ENCODE measurements at places on chromosomes 4 and X. TPM values are rescaled to one million over a fixed set of nuclear protein-coding genes. Genes with fewer than 3 reads are reported as not detected.

- H3K27ac ChIP-seq = no peak overlapping the region
- H3K36me3 ChIP-seq = no peaks in the 10 kb centered on the region
- peaks cover 27% of the 10 kb centered on the region for H3K4me1 ChIP-seq
- peak; percentile 91 for DNase-seq
- H3K4me3 ChIP-seq = peak overlapping the region; percentile 31
Observed at GRCh38 chr4:791898-792625, 33.9 kb downstream of the CPLX1 start.

DSPP gene
- total RNA-seq = not detected

PRKG2 gene
- 8.1 TPM for total RNA-seq

DNA sequence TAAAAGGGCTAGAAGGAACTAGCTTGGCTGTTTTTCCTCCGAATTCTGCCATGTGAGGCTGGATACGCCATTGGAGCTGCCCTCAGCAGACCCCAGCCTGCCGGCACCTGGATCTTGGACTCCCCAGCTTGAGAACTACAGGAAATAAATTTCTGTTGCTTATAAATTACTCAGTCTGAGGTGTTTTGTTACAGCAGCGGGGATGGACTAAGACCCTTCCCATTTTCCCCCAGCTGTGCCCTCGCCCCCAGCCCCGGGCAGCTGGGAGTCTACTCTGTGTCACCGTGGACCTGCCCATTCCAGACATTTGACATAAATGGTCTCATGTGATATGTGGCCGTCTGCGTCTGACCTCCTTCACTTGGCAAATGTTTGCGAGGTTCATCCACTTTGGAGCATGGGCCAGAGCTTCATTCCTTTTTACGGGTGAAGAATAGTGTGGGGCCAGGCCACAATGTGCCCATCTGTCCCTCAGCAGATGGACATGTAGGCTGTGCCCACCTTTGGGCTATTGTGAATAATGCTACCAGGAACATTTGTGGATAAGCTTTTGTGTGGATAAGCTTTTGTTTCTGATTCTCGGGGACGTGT is 30.7 kb upstream of the SPON2 start:
- peak; percentile 2 for DNase-seq
- peaks cover 74% of the 10 kb centered on the region for H3K4me1 ChIP-seq
- no peaks in the 10 kb centered on the region for H3K36me3 ChIP-seq
- H3K27ac ChIP-seq = peak overlapping the region; percentile 91
- no peaks in the 10 kb centered on the region for H3K27me3 ChIP-seq

KDR gene
- 40.6 TPM for total RNA-seq

GRCh38 chr4:137960371-137961050 is 281.6 kb downstream of the SLC7A11 start:
- H3K27me3 ChIP-seq = no peaks in the 10 kb centered on the region
- no peaks in the 10 kb centered on the region for H3K36me3 ChIP-seq
- H3K4me3 ChIP-seq = no peak overlapping the region
- H3K4me1 ChIP-seq = peaks cover 6% of the 10 kb centered on the region
- no peak for DNase-seq
